ENCODE measurements at places on chromosomes 7 and 10.

DNA sequence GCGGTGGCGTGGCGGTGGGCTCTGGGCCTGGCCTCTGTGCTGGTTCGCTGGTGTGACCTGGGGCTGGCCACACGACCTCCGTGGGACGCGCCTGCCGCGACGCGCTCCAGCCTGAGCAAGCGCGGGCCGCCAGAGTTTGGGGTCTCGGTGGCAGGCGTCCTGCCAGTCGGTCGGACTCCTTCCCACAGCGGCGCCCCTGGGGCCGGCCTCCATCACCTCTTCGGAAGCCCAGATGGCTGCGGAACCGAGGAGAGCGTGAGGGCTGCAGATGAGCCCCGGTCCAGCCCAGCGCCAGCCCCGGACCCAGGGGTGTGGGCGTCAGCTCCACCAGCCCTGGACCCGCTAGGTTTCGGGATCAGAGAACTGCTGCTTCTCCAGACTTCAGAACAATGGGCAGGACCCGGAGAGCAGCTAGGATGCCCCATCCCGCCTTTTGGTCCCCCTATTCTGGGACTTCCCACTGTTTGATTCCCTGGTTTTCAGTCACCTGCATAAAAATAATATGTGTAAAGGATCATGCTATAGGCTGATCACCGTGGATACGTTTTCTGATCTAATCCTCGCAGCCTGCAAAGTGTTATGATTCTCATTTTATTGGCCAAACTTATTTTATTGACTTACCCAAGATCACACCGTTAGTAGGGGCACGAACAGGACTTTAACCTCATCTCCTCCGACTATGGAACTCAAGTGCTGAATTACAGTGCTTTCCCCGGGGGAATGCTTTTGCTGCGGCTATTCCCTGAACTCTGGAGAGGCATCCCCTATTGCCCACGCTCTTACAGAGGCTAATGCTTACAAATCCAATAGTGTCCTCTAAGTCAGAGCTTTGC, 2.8 kb downstream of the CYP26C1 start:
- no peak for DNase-seq

DNA sequence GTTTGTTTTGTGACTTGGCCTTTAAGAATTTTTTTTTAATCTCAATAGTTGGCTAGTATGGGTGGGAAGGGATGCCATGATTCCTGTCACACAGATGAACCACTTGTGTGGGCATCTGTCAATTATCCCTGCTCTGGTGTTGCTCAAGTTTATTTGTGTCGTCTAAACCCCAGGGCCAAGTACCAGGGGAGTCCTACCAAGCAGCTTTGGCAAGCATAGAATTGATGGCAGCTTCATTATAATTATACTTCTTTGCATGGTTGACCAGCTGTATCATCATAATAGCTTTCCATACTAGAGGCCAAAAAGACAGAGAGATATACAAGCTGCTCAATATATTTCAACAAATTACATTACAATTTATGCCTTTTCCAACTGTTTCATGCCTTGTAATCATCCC, 30.4 kb downstream of the SUGCT start:
- DNase-seq = no peak

GRCh38 chr10:114310346-114310745, 71.3 kb downstream of the VWA2 start:
- DNase-seq = no peak

DNA sequence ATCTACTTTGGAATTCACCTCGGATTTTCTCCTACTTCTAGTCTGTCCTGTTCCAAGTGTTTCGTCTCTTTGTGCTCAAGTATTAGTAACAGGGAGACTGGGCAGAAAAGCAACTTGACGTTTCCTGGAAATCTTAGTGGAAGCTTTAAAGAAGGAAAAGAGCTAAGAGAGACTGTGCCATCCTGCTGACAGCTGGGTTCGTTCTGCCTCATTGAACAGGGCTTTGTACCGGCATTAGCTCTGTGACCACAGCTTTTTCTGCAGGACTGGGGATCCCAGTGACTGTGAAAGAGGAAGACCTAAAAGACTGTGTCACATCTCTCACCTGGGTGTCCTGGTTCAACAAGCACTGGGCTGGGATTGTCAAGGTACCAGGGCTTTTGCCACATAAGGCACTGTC, 70.8 kb upstream of the CDCA7L start:
- no peak for DNase-seq

- DNase-seq = no peak
Measured at GRCh38 chr7:143399151-143399550, 9.5 kb downstream of the EPHA1 start.

GRCh38 chr7:83610649-83611304, 38.2 kb downstream of the SEMA3E start:
- no peak for DNase-seq
